Activated CD4-positive, alpha-beta memory T cell treated with anti-CD3 and anti-CD28 coated beads, Interleukin-2, amount 10 ng/mL, durations not matched to agents 7 days and 5 days (primary cell): ENCODE measurements at places on chromosomes 3 and 15.

DNA sequence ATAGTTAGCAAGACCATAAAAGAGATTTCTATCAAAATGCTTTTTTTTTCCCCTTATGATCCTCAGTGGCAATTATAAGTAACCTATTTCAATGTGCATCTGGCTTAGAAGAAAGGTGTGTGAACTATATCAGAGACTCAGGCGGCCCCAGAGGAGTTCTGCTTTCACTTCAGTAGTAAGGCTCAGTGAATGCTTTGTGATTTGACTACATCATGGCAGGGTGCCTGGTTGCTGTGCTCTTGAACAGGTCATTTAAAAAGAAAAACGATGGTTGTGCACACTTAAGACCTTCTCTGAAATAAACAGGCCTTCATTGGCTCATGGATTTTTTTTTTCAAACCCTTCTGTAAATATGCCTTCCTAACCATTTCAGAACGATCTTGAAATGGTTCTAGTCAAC, 400.4 kb upstream of the RARB start:
- DNase-seq: no peak

- peak; percentile 44 for DNase-seq
Measured at GRCh38 chr15:90087454-90088154, 14.7 kb downstream of the IDH2 start.

DNA sequence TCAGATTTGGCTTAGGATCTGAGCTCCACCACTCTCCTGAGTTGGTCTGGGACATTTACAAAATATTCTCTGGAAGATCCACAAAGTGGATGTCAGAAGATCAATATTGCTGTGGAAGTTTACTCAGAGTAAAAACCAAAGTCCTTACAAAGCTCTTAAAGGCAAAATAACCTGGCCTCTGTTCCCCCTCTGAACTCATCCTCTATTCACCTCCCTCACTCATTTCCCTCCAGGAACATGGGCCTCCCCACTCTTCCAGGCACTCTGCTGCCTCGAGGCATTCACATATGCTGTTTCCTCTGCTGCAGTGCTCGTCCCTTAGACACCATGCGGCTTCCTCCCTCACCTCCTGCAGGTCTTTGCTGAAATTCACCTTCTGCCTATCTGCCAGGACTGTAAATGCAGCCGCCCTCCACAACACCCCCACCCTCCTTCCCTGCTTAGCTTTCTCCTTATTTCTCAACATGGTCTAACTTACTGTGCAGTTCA, 19.1 kb upstream of the CCDC174 start:
- no peak for DNase-seq

- no peak for DNase-seq
Measured at GRCh38 chr3:150308037-150308319, 100.1 kb upstream of the TSC22D2 start.

GRCh38 chr3:71240034-71240433, 343.5 kb downstream of the FOXP1 start:
- DNase-seq: no peak

- no peak for DNase-seq
Measured at GRCh38 chr3:170564664-170565063, 21.2 kb downstream of the SLC7A14 start.

DNA sequence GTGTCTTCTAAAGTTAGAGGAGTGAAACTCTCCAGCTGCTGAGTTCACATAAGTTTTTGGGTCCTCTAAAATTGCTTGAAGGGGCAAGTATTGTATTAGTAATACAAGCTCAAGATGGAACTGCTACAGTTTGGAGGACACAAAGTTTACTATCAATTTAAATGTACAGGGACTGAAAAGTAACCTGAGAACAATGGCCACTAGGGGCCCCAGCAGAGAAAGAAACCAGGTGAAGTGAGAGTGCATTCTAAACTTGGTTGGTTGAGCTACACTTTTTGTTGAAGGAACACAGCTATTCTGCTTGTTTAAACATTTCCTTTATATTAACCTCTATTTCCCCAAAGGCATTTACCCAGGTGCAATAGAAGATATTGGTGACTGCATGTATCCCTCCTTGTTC, 755.5 kb downstream of the GBE1 start:
- no peak for DNase-seq
